B cell (primary cell): ENCODE measurements at places on chromosomes 16 and 17. TPM values are rescaled to one million over a fixed set of nuclear protein-coding genes. Genes with fewer than 3 reads are reported as not detected.

TBC1D3I gene
- 0.19 and 0.46 TPM in 2 replicates for polyA plus RNA-seq

PRAC1 gene
- not detected in 2 replicates for polyA plus RNA-seq

GRCh38 chr16:65222049-65222448 lies 100.2 kb upstream of the CDH11 start:
- DNase-seq: no peak

GRCh38 chr16:53944025-53944424 lies 240.1 kb downstream of the FTO start:
- no peak for DNase-seq
